CD4-positive, CD25-positive, alpha-beta regulatory T cell (primary cell): ENCODE measurements at places on chromosomes 7 and 10.
A peak's percentile ranks its signal among the peaks of the same experiment; 100 is the strongest.

DNA sequence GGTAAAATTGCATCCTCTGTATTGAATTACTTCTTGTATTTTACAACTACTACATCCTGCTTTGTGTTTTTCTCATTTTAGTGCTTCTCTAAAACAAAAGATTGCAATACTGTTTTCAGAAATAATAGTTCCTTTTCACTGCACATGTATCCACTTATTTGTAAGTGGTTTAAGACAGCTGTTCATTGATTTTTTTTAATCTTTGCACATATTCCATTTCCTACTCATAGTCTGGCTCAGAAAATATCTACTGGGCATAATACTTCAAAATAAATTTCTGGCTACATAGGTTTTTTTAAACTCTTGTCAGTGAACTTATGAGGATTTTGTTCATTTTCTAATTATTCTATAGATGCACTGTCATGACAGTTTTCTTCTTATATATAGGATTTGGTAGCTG is 54.8 kb downstream of the SND1 start:
- no peak for DNase-seq

DNA sequence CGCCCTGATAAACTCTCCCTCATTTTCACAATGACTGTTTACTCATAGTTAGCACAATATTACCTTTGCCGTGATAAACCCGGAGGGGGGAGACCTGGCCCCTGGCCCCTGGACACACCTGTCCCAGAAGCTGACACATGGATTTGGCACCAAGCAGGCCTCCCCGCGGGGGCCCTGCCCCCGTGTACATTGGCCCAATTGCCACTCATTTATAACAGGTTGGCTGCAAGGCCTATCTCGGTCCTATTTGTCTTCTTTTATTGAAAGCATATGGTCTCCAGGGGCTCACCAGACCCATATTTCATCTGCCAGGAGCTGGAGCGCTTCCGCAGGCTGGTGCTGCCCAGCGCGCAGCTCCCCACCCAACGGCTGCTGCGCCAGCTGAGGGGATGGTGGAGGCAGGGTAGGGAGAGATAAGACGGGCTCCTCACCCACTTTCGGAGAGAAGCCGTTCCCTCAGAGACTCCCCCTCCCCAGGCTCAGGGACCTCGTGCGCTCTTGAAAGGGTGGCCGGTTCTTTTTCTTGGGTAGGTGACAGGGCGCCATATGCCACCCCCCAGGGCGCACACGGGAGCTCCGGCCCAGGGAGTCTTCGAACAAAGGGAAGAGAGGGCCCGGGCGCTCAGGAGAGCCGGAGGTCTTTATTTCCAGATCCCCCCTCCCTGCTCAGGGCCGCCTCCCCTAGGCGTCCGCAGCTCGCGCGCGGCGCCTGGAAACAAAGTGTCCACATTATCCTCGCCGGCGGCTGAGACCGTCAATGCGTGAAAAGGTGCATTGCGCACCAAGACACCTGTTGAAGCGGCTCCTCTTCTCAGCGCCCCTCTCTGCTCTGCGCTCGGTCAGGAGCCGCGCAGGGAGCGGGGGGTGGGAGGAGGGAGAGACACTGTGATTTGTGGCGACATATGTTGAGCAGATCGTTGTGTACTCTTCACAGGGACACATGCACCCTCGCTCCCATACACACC is 4.3 kb upstream of the NEUROG3 start:
- DNase-seq = no peak

GRCh38 chr7:17466216-17466615 is 167.8 kb downstream of the AHR start:
- no peak for DNase-seq

DNA sequence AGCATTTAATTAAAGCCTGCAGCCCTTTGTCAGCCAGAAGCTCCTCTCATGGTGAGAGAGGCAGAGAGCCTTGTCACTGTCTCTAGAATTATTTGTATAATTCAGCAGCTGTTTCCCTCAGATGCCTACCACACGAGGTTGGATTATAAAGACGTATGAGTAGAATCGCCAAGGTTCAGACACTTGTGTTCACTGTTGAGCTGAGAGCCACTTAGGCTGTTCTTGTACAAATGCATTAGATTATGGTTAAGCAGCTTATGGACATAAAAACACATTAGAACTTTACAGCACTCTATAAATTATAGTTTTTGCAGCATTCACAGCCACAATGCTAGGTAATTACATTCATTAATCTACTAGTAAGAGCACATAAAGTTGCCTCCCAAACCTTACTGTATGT is 282.6 kb downstream of the AUTS2 start:
- no peak for DNase-seq

- DNase-seq = no peak
Observed at GRCh38 chr7:55148571-55148970, 129.8 kb downstream of the EGFR start.

- DNase-seq = no peak
Observed at GRCh38 chr10:124233546-124234138, 140.2 kb upstream of the CHST15 start.

- DNase-seq = no peak
Observed at GRCh38 chr10:94500063-94500462, 45.5 kb upstream of the HELLS start.

- DNase-seq = no peak
Observed at GRCh38 chr10:58554316-58554715, 41.6 kb downstream of the BICC1 start.

GRCh38 chr10:50508315-50509051 is 115.3 kb downstream of the SGMS1 start:
- DNase-seq = peak; percentile 40

DNA sequence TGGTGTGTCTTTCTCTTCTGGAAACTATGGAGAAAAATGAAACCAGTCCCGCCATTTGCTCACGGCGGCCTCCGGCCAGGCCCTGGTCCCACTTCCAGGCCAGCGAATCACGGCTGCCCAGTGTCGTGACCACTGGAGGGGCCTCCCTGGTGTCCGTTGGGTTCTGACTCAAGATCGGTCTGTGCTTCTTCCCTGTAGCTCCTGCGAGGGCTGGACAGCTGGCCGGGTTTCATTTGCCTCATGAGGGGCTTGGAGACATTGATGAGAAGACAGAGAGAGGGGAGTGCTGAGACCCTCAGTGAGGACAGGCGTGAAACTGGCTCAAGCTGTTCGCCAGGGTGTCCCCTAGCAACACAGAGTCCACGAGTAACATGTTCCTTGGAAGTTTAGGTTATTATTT is 108.6 kb downstream of the ADARB2 start:
- no peak for DNase-seq

DNA sequence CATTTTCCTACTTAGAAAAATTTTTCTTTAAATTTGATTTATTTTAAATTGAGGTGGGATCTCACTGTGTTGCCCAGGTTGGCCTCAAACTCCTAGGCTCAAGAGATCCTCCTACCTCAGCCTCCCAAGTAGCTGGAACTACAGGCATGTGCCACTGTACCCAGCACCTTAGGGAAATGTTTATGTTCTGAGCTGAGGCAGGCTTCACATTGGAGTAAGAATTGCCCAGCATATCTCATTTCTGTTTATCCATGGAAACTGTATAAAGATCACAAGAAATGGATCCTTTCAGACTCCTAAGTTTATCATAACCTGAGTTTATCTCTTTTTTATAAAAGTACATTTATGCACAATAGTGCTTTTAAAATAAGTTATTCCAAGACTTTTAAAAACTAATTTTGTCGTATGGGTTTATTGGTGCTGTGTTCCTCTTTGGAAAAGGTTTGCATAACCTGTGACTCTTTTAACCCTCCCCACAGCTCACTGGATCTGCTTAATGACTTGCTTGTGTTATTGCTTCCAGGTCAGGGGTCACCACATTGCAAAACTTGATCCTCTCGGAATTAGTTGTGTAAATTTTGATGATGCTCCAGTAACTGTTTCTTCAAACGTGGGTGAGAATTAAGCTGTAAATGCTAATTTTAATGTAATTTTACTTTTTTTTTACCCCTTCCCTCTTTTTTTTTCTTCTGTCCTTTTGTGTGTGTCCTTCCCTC is 40.7 kb downstream of the OGDH start:
- DNase-seq = no peak

- DNase-seq = no peak
Observed at GRCh38 chr10:129136951-129137350, 330.1 kb upstream of the MGMT start.

- no peak for DNase-seq
Observed at GRCh38 chr7:31074403-31075085, 22.4 kb downstream of the ADCYAP1R1 start.

DNA sequence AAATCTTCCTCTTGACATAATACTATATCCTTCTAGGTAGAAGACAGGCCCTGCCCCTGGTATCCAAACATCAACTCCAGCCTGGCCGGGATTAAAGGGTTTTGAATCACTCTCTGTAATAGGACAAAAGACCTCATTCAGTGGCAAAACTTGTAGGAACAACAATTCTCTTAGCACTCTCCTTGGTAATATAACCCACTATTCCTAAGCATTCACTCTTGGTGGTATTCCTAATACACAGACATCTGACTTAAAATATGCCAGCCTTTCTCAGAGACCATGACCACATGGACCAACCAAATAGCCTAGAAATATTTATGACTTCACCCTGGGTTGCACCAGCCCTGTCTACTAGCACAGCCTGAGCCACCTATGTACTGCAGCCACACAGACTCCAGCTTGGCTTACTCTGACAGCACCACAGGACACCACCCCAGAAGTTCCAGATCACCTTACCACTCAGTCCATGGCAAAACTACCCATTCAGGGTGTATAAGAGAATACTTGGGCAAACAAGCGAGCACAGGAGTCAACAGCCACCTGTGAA is 244.9 kb upstream of the NEBL start:
- DNase-seq = no peak

DNA sequence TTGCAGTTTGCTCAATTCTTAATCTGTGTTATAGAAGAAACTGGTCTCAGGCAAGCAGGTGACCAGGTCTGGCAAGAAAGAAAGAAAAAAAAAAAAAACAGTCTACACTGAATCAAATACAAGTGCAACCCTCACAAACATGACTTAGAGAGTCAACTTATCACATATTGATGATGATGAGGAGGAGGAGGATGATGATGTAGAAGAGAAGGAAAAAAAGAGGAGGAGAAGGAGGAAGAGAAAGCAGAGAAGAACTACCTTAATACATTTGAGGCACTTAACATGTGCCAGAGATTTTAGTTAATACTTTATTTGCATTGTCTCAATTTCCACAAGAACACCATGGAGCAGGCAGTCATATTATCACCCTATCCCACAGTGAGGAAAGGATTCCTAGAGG is 91.5 kb downstream of the GLI3 start:
- no peak for DNase-seq
